ENCODE measurements at places on chromosomes 1 and 21.

GRCh38 chr1:212566522-212567479 lies 41.8 kb upstream of the ATF3 start:
- peak; percentile 72 for DNase-seq

DNA sequence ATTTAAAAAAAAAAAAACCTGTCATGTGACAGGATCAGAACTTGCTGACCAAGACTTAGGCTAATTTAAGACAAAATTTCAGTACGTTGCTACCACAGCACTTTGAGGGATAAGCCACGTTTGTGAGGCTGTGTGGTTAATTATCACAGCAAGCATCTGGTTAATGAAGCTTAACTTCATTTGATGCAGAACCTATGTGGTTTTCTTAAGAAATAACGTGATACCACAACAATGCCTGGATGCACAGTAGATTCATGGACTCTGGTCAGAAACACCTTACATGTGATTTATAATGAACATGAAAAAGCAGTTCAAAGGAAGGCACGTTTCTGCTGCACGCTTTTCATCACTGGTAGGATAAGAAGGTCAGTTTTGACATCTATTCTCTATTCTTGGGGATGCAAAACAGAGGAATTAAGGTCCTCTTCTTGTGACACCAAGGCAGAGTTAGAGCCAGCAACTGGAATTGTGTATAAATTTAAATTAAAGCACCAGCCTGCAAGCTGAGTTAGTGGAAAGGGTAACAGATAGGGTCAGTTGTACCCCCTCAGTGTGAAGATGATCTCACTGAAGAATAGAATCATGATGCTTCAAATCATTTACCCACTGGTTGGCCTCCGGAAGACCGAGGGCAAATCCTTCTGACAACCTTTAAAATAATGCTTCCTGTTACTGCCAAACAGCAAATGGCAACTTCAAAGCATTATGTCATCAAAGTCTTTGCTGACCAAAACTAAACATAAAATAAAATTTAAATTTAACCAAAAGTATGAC lies 6.0 kb upstream of the KRTAP8-1 start:
- no peak for DNase-seq

DNA sequence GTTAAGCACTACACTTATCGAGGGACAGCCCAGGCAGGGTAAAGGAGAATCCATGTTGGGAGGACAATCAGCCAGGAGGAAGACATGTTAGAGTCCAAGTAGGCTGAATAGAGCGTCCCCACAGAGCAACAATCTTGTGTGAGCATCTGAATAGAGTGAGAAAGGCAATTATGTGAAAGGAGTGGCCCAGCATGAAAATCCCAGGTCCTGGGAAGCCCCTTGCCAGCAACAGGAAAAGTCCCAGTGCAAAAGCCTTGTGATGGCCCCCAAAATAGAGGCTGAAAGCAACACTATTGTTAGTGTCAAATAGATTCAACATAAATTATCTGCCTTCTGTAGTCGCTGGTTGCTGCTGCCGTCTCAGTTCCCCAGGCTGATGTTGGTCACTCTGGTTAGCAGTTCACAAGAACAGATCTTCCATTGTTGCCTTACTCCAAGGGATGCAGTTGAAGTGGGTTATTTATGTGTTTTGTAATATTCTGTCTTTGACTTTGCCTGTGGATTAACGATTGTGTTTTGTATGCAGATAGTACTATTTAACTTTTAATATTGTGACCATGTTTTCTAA lies 12.1 kb upstream of the ABL2 start:
- no peak for DNase-seq

GRCh38 chr1:199720496-199720895 lies 307.0 kb upstream of the NR5A2 start:
- DNase-seq: no peak

DNA sequence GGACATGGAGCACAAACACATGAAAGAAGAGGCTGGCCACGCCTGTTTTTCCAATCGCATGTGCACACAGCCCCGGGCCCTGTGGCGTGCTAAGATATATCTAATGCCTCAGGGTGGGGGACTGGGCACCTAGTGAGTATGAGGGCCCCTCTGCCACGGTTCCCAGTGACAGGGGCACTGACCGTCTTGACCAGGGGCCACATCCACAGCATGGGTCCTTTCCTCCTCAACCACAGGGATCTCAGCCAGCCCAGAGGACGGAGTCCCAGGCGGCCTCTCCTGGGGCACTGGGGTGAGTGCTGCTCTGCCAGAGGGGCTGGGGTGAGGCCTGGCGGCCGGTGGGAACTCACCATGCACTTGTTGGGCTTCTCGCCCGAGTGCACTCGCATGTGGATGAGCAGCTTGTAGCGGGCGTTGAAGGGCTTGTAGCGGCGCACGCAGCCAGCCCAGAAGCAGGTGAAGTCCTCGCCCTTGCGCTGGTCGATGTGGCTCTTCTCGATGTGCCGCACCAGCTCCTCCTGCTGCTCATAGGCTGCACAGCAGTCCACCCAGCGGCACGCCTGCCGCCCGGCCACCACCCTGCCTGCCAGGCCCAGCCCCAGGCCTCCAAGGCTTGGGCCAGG lies 134.7 kb downstream of the DMRTB1 start:
- DNase-seq: peak; percentile 25

DNA sequence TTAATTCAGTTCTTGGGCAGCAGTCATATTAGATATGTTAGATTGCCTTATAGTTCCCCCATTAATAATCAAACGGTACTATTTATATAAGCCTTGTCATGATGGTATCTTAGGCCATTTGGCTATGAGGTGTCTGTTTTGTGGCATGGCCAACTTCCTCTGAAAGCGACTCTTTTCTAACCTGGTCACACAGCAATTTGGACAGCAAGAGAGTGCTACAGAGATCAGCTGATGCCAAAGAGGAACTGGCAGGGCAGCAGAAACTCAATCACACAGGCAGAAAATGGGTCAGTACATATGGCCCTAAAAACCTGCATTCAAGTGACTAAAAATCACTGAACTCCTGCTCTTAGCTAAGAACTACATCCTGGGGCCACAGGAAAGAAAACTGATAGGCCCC lies 13.4 kb upstream of the MUTYH start:
- DNase-seq: no peak

GRCh38 chr1:218584418-218585155 lies 239.5 kb downstream of the TGFB2 start:
- DNase-seq: no peak

- DNase-seq: no peak
Measured at GRCh38 chr1:10059342-10059718, 26.6 kb downstream of the UBE4B start.
